ENCODE measurements at places on chromosomes 16 and 17.

GRCh38 chr17:75181608-75182318 lies 996 bp downstream of the SUMO2 start:
- peak; percentile 4 for DNase-seq

DNA sequence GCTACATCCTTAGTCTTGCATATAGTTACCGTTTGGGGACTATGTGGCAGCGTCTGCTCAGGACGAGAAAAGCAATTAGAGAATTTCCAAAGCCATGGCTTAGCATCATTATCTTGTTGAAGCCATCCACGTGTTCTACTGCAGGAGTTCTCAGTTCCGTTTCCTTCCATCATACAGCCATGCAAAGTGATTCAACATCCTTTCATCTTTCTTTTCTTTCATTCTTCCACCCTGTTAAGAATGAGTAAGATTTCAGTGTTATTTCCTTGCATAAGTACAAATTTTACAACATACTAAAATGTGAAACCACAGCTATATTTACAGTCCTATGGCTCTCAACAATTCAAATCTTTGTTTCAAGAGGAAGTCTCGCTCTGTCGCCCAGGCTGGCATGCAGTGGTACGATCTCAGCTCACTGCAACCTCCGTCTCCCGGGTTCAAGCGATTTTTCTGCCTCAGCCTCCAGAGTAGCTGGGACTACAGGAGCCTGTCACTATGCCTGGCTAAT lies 3.8 kb downstream of the MARF1 start:
- no peak for DNase-seq

GRCh38 chr16:11350921-11351335 lies 5.7 kb downstream of the RMI2 start:
- no peak for DNase-seq

- DNase-seq: no peak
Measured at GRCh38 chr16:51313198-51313597, 162.1 kb upstream of the SALL1 start.

- no peak for DNase-seq
Measured at GRCh38 chr17:48068491-48068961, 20.4 kb downstream of the NFE2L1 start.

DNA sequence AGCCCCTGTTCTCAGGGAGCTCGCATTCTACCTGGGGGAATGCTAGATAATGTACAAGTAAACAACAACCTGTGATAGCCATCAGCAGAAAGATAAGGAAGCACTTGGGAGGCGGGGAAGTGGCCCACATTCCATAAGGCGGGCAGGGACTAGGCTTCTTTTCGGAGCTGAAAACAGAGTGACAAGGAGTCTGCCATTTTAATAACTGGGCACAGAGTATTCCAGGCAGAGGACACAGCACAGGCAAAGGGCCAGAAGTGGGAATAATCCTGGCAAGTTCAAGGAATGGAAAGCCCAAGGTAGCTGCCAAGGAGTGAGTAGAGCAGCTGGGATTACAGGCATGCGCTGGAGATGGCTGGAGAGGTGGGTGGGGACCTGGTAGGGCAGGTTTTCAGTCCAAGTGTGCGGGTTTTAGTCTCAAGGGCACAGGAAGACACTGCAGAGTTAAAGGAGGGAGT lies 24.3 kb downstream of the USP43 start:
- DNase-seq: no peak

GRCh38 chr16:81786868-81787267 lies 7.8 kb downstream of the PLCG2 start:
- no peak for DNase-seq

GRCh38 chr17:59292174-59292523 lies 39.3 kb upstream of the YPEL2 start:
- no peak for DNase-seq

DNA sequence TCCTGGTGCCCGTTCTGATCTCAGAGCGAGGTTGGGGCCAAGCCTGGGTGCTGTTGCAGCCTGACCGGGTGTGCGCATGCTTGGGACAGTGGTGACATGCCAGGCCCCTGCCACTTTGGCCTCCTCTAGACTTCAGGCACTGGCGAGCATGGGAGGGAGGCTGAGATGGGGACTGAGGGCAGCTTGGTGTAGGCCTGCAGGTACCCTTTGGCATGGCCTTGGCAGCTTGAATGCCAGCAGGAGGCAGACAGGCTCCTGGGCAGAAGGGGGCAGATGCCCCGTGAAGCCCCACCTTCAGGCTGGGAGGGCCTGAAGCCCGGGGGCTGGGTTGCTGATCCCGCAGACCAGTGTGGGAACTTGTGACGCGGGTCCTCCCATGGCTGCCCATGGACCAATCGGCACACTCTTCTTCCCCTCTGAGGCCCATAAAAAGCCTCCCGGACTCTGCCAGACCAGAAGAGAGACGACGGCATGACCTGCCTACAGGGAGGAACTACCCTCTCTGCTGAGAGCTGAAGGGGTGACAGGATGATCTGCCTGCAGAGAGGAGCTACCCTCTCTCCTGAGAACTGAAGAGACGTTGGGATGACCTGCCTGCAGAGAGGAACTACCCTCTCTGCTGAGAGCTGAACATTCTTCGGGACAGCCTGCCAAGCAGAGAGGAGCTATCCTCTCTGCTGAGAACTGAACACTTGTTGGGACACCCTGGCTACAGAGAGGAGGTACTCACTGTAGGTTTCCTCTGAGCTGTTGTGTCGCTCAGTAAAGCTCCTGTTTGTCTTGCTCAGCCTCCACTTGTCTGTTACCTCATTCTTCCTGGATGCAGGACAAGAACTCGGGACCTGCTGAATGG lies 17.5 kb downstream of the RHOT1 start:
- no peak for DNase-seq

DNA sequence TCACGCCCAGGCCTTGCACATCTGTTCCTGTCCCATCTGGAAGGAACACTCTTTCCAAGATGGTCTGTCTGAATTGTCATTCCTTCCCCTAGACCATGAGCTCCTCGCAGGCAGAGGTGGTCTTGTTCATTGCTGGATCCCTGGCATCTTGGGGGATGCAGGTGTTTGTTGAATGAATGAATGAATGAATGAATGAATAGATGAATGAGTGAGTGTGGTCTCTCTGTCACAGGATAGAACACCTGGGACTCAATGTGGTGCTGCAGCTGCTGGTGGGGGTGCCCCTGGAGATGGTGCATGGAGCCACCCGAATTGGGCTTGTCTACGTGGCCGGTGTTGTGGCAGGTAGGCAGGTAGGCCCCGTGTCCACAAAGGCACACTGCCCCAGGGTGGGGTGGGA lies 32.2 kb downstream of the RHBDL3 start:
- no peak for DNase-seq

DNA sequence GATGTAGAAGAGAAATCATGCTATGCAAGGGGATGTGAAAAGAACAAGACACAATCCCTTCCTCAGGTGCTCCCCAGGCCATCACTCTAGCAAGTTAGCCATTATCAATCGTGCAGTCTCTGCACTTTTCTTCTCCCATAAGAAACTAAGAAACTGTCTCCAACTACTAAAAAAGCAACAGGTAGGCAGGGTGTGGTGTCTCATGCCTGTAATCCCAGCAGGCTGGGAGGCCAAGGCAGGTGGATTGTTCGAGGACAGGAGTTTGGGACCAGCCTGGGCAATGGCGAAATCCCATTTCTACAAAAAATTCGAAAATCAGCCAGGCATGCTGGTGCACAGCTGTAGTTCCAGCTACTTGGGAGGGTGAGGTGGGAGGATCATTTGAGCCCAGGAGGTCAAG lies 13.8 kb downstream of the PARN start:
- no peak for DNase-seq

GRCh38 chr17:10754109-10754508 lies 24.3 kb upstream of the TMEM220 start:
- DNase-seq: no peak

DNA sequence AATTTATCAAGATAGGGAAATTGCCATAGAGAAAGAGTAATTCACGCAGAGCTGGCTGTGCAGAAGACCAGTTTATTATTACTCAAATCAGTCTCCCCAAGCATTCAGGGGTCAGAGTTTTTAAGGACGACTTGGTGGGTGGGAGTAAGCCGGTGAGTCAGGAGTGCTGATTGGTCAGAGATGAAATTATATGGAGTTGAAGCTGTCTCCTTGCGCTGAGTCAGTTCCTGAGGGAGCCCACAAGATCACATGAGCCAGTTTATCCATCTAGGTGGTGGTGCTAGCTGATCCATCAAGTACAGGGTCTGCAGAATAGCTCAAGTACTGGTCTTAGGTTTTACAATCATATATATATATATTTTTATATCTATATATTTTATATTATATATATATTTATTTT lies 6.0 kb upstream of the AQP8 start:
- no peak for DNase-seq

- no peak for DNase-seq
Measured at GRCh38 chr17:67221062-67221998, 23.7 kb downstream of the HELZ start.

- no peak for DNase-seq
Measured at GRCh38 chr17:74339537-74340195, 13.6 kb downstream of the KIF19 start.

- no peak for DNase-seq
Measured at GRCh38 chr17:8649157-8650118, 18.9 kb upstream of the MYH10 start.

- peak; percentile 81 for DNase-seq
Measured at GRCh38 chr17:58331815-58332777, 3.5 kb upstream of the TSPOAP1 start.

DNA sequence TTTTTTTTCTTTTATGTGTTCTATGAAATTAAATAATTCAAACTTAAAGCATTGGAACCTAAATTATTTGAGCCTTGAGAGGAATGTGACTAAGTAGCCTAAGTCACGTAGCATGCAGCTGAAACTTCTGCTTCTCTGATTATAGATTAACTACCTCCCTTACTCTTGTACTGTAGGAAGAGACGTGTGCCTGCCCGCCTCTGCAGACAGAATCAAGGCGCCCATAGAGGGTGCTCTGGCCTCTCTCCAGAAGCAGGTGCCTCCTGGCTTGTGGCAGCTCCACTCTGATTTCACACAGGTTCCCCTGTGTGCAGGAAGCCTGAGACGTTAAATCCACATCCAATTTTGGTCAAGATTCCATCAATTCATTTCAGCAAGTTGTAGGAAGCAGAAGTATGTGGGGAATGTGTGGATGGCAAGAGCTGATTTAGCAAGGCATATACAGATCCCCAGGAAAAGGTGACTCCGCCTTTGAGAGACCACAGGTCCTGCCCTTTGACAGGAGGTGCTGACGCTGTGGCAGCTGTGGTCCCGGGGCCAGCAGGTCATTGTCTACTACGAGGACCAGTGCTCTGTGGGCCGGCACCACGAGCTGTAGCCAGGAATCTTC lies 1418.8 kb downstream of the CDH11 start:
- no peak for DNase-seq

DNA sequence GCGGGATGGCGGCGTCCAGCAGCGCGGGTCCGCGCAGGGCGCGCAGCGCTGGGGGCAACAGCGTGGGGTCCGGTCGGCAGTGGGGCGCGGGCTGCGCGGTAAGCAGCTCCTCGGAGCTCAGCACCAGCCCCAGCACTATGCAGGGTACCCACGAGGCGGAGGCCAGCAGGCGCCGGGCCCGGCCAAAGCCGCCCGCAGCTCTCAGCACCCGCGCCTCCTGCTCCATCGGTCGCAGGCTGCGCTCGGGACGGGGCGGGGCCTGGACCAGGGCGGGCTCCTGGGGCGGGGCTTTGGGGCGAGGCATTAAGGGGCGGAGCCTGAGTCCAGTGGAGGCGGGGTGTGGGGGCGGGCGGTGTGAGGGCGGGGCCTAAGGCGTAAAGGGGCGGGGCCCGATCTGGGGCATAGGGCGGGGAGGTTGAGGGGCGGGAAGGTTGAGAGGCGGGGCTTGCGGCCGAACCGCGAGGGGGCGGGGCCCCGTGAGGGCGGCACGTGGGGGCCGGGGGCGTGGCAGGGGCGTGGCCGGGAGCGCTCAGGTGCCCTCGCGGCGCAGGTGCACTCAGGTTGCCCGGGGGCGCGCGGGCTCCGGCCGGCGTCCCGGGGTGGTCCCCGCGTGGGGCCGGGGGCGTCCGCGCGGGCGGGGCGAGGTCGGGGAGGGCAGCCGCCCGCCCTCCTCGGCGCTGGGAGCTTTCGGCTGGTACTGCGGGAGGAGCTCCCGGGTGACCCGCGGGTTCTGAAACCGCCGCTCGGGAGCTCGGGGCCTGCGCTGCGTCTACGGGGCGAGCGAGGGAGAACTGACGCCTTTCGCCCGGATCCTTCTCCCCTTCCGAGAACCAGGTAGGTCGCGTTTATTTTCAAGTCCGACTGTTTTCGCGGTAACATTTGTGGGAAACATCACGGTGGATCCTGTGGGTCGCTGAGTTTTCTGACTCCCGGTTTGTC lies 1.4 kb upstream of the SLC22A31 start:
- peak; percentile 49 for DNase-seq

DNA sequence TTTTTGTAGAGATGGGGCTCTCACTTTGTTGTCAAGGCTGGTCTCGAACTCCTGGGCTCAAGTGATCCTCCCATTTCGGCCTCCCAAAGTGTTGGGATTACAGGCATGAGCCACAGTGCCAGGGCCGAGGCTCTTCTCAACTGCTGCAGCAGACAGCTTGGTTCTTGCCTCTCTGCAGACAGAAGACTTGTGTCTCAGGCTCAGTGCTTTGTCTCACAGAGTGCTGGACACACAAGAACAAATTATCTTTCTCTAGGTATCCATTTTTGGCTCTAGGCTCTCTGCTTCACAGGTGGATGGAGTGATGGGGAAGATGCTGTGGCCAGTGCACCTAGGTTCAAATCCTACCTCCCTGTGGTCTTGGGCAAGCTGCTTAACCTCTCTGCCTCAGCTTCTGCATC lies 80.8 kb upstream of the RNU2-1 start:
- no peak for DNase-seq

GRCh38 chr16:88983771-88984687 lies 7.0 kb upstream of the CBFA2T3 start:
- DNase-seq: no peak

All from stimulated activated CD8-positive, alpha-beta memory T cell treated with anti-CD3 and anti-CD28 coated beads, Interleukin-15, amount 100 ng/mL, for 1 hour (primary cell).